ENCODE measurements at places on chromosomes 7 and 10. TPM values are rescaled to one million over a fixed set of nuclear protein-coding genes. Genes with fewer than 3 reads are reported as not detected.

- peak; percentile 66 for DNase-seq
Measured at GRCh38 chr7:108146070-108146842, 16.1 kb upstream of the LAMB4 start.

DNA sequence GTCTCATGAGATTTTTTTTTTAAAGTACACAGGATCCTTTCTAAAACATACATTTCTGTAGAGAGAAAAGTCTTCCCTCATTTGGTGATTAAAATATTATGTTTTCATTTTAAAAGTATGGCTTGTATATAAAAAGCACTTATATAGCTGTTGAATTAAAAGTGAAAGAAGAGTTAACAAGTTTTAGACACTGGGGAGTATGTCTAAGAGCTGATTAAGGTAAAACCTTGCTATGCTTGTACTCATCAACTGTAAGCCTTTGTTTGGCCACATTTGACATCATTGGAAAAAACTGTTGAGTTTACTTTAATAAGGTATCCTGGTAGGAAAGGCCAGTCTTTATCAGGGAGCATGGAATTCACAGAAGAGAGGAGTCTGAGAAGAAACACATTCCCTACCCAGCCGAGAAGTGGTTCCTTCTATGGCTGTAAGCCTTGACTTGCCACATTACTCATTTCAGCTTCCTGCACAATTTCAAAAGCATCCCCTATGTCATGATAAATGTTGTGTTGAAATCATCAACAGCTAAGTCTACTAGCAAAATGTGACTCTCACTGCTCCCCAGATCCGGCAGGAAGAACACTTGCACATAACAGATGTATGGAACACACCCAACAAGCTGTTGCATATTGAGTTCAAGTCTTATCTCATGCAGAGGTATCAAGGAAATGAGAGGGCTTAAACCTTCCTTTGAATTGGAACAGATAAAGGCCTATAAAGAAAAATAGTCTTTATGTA is 171.8 kb upstream of the CDK1 start:
- DNase-seq, result peak; percentile 98

Gene ARHGAP22
- total RNA-seq, result 9.0 TPM

Gene ZNF365
- total RNA-seq, result 1.3 TPM

Gene ERLIN1
- 31.6 TPM for total RNA-seq

Measured in bronchial epithelial cell (primary cell).